ENCODE measurements at places on chromosomes 16 and 17. TPM values are rescaled to one million over a fixed set of nuclear protein-coding genes. Genes with fewer than 3 reads are reported as not detected.

TMEM235 gene
- total RNA-seq: not detected

KRTAP3-1 gene
- not detected for total RNA-seq

NEUROD2 gene
- total RNA-seq: not detected

MIF4GD gene
- total RNA-seq: 36.9 TPM

OGFOD1 gene
- 81.1 TPM for total RNA-seq

SLFN12L gene
- total RNA-seq: not detected

RHBDF2 gene
- total RNA-seq: 76.6 TPM

MRPL28 gene
- 129 TPM for total RNA-seq

MEFV gene
- not detected for total RNA-seq

PLA2G10 gene
- not detected for total RNA-seq

SOCS3 gene
- total RNA-seq: 39.0 TPM

OR4D1 gene
- total RNA-seq: 0.02 TPM

CES5A gene
- not detected for total RNA-seq

CNGB1 gene
- 0.08 TPM for total RNA-seq

ABCC11 gene
- total RNA-seq: 0.13 TPM

TBC1D3 gene
- total RNA-seq: not detected

Data from A549 treated with DMSO at 1 μM for 4 hours (cell line).